Pancreas (tissue), 10 donors: ENCODE measurements at places on chromosomes 4 and X. TPM values are rescaled to one million over a fixed set of nuclear protein-coding genes. Genes with fewer than 3 reads are reported as not detected.

The AMOT gene
- total RNA-seq, result 14.4 TPM

The RFC1 gene
- 34.9 TPM for total RNA-seq

The USP26 gene
- not detected for total RNA-seq

- H3K36me3 ChIP-seq, result no peaks in the 10 kb centered on the region
- no peak for DNase-seq
- no peaks in the 10 kb centered on the region for H3K27me3 ChIP-seq
- no peak overlapping the region for H3K27ac ChIP-seq
- no peak overlapping the region for H3K4me3 ChIP-seq
These were observed 53.6 kb downstream of the HHIP start for GRCh38 chr4:144699565-144699964.

DNA sequence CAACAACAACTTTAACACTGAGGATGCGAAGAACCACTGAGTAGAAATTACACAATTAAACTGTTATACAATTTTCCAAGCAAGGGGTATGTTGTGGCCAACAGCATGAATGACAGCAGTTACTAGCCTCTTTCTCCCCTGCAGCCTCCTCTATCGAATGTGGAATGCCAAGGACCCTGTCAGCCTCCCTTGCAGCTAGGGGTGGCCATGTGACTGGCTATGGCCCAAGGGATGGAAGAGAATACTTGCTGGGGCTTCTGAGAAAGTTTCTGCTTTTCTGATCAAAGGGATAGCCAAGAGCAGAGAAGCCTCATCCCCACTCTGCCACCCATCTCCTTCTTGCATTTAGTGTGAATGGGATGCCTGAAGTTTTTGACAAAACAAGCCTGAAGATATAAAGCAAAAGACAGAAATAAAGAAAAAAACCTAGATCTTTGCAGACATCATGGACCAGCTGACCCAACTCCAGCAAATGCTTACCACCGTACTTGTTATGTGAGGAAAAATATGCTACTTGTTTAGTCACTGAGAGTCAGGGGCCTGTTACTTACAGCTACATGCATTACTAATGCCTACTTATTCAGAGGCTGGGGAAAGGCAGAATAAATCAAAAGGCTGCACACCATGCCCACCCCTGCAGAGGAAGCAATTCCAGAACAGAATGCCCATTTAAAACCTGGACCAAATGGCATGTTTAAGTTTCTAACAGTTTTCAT lies 32.0 kb downstream of the DCTD start:
- no peak overlapping the region for H3K27ac ChIP-seq
- no peak for DNase-seq
- H3K4me1 ChIP-seq, result peaks cover 3% of the 10 kb centered on the region

DNA sequence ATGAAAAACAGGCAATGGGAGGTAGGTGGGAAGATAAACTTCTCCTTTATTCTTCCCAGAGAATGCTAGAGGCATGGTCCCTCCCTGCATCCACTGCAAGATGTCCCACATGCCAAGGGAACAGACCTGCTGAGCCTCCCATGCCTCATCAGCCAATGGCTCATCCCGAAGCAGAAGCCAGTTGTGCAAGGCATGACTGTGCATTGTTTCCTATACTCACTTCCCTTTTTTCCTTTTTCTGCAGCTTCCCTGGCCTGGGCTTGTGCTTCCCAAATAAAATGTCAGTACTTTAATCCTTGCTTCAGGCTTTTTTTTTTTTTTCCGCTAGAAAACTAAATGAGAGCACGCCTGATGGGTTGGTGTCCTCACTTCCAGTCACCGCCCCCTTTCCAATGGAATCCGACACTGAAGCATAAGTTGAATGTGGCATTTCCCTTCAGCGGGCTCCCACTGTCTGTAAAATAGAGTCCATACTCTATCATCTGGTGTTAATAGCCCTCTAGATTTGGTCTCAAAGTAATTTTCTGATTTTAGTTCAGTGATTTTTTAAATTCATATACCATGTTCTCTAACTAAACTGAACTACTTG lies 239.0 kb upstream of the JADE1 start:
- no peaks in the 10 kb centered on the region for H3K27me3 ChIP-seq
- H3K4me3 ChIP-seq, result no peak overlapping the region
- H3K36me3 ChIP-seq, result no peaks in the 10 kb centered on the region

DNA sequence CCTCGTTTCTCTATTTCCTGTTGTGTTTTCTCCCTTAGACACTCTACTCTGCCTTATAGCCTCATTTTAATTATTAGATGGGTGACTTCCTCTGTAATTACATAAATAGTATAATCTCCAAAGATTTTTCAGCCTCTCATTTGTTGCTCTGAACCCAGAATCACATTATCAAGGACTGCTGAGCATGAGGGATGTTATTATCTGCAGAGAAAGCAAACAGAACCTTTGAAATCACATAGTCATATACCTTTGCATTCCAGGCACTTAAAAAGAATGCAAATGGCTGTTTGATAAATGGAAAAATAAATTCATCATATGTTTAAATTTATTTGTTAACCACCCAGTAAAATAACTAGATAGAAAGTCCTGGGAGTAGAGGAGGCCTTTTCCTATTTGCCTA lies 305.1 kb upstream of the PPP1R2C start:
- no peaks in the 10 kb centered on the region for H3K27me3 ChIP-seq
- DNase-seq, result no peak
- H3K36me3 ChIP-seq, result no peaks in the 10 kb centered on the region
- H3K4me1 ChIP-seq, result no peaks in the 10 kb centered on the region

DNA sequence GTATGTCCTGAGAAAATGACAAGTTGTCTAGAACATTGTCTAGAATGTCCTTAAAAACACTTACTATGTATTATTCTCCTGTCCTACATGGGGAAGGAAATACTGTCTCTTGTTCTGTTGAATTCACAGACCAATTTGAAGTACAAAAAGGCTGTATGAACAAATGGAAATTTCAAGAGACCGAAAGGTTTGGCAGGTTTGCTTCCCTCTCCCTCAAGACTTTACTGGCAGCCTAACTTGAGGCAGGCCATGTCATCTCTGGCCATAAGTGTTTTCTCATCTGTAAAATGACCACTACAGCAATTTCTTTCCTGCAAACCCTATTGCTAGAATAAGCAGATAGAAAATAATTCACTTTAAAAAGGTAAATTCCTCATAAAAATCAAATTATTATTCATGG lies 191.2 kb upstream of the BMP3 start:
- no peaks in the 10 kb centered on the region for H3K4me1 ChIP-seq
- H3K4me3 ChIP-seq, result no peak overlapping the region
- no peak overlapping the region for H3K27ac ChIP-seq
- no peak for DNase-seq
- no peaks in the 10 kb centered on the region for H3K36me3 ChIP-seq

DNA sequence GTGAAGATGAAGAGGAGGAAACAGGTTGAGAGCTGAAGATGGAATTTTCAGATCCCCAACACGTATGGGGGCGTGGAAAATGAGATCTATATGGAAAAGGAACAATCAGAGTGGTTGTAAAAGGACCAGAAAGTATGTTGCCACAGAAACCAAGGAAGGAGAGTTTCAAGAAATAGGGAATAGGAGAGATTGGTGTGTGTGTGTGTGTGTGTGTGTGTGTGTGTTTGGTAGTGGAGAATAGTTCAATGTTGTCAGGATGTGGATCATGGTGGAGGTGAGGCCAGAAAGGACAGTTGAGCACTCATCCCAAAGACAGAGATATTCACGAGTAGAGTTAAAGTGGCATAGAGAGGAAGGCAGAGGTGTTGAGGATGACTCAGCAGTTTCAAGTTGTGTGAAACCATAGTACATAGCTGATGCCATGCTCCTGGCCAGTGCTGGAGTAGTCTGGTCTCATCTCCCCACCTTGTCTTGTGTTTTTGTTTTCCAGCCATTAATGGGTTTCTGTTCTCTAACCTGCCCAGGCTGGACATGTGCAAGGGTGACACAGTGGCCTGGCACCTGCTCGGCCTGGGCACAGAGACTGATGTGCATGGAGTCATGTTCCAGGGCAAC lies 36.1 kb downstream of the HEPH start:
- peaks cover 21% of the 10 kb centered on the region for H3K27me3 ChIP-seq
- no peak overlapping the region for H3K4me3 ChIP-seq
- no peaks in the 10 kb centered on the region for H3K4me1 ChIP-seq
- H3K27ac ChIP-seq, result no peak overlapping the region

DNA sequence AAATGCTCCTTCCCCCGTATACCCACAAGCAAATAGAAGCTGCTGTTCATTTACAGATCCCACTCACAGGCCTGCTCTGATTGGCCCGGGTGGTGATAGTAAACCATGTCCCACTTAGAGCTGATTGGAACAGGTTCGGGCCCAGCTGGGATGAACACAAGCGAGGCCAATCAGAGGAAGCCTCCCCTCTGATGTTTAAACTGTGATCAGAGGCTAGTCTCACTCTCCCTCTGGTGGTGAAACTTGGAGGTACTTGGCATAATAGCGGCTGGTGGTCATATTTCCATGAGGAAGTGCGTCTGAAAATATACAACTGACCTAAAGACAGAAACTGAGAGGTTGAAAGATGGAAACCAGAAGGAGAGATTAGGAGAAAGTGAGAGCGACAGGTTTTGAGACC lies 51.5 kb upstream of the TRPC3 start:
- no peaks in the 10 kb centered on the region for H3K36me3 ChIP-seq
- H3K4me3 ChIP-seq, result no peak overlapping the region
- H3K27me3 ChIP-seq, result no peaks in the 10 kb centered on the region
- DNase-seq, result no peak
- H3K4me1 ChIP-seq, result no peaks in the 10 kb centered on the region

DNA sequence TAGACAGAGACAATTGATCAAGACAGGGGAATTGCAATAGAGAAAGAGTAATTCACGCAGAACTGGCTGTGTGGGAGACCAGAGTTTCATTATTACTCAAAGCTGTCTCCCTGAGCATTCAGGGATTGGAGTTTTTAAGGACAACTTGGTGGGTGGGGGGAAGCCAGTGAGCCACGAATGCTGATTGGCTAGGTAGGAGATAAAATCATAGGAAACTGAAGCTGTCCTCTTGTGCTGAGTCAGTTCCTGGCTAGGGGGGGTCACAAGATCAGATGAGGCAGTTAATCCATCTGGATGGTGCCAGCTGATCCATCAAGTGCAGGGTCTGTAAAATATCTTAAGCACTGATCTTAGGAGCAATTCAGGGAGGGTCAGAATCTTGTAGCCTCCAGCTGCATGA lies 358.6 kb downstream of the GPM6A start:
- H3K4me1 ChIP-seq, result no peaks in the 10 kb centered on the region
- no peak overlapping the region for H3K27ac ChIP-seq
- no peaks in the 10 kb centered on the region for H3K27me3 ChIP-seq
- H3K36me3 ChIP-seq, result no peaks in the 10 kb centered on the region

GRCh38 chrX:66408507-66408906 lies 230.4 kb downstream of the EDA2R start:
- H3K4me3 ChIP-seq, result no peak overlapping the region
- no peak for DNase-seq
- no peak overlapping the region for H3K27ac ChIP-seq

DNA sequence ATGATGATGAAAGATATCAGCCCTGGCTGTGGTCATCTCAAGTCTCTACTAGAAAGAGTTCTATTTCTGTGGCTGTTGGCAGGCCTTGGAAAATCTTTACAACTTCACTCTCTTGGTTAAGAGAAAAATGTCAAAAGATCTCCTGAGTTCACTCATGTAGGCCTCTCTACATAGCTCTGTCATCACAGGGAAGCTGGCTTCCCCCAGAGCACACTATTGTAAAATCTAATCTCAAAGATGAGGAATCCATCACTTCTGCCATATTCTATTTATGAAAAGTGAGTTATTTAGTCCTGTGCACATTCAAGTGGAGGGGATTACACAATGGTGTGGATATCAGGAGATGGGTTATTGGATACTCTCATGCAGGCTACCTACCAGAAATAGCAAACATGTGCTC lies 388.4 kb upstream of the HS3ST1 start:
- no peak overlapping the region for H3K4me3 ChIP-seq
- no peak for DNase-seq
- H3K27me3 ChIP-seq, result no peaks in the 10 kb centered on the region
- H3K4me1 ChIP-seq, result no peaks in the 10 kb centered on the region
- no peak overlapping the region for H3K27ac ChIP-seq
- no peaks in the 10 kb centered on the region for H3K36me3 ChIP-seq

DNA sequence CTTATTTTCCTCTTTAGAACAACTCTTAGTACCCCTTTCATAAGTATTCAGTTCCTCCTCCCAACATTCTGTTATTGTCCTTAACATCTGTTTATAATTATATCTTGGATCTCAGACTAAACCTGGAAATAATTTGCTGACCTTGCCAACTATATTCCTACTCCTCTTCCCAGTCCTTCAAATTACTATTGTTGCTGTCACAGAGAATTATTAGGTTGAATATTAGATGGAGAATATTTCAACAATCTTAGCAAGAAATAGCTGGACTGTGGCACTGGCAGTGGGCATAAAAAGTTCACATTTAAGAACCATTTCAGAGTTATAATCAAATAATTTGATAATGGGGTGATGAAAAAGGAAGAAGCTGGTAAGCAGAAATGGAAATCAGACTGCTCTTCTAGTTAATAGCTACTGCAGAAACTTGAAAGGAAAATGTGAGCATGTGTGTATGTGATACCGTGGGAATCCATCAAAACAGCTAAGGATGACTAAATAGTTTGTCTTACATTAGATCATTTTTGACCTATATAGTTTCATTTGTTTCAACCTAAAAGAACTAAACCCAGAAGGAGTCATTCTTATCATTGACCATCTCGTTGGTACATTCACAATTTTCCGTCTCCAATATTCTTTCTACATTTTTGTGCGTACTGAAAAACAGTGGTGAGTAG lies 43.3 kb upstream of the PRDM8 start:
- H3K27ac ChIP-seq, result no peak overlapping the region
- no peak overlapping the region for H3K4me3 ChIP-seq
- no peak for DNase-seq

- H3K4me3 ChIP-seq, result no peak overlapping the region
- H3K36me3 ChIP-seq, result no peaks in the 10 kb centered on the region
- no peaks in the 10 kb centered on the region for H3K27me3 ChIP-seq
- no peak overlapping the region for H3K27ac ChIP-seq
- H3K4me1 ChIP-seq, result no peaks in the 10 kb centered on the region
These were observed 43.9 kb upstream of the NSG1 start for GRCh38 chr4:4343038-4343437.

DNA sequence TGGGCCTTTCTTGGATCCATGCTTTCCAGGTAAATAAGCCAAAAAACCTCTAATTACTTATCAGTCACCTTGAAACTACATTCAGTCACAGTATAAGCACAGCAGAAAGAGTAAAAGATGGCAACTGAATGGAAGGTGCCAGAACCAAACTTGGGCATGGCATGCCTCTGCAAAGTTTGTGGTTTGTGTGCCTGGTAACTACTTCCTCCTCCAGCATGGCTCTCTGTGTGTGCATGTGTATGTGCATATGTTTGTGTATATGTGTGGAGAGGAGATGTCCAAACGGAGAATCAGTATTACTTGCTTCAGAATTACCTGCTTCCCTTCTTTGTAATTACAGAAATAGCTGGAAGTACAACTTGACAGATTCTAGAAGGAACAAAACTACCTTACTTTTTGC lies 67.5 kb downstream of the AGTR2 start:
- H3K27me3 ChIP-seq, result peaks cover 13% of the 10 kb centered on the region
- no peak for DNase-seq
- no peak overlapping the region for H3K27ac ChIP-seq
- H3K4me3 ChIP-seq, result no peak overlapping the region

DNA sequence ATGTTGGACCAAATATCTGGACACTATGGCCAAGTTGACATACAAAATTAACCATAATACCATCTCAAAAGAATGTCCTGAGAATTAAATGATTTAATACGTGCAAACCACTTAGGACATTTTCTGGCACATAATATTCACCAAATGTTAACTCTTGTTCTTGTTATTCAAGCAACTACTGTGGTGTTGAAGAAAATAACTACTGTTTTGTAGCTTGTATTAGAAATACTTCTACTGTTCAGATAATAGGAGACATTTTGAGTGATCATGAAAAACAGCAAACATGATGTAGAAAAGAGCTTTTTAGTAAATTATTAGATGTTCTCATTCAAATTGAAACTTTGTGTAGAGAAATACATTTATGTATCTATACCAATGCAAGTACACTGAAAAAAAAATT lies 140.7 kb upstream of the SMIM31 start:
- DNase-seq, result no peak
- no peaks in the 10 kb centered on the region for H3K36me3 ChIP-seq
- no peak overlapping the region for H3K27ac ChIP-seq
- H3K4me1 ChIP-seq, result no peaks in the 10 kb centered on the region
